ENCODE measurements at places on chromosomes 1 and 21. TPM values are rescaled to one million over a fixed set of nuclear protein-coding genes. Genes with fewer than 3 reads are reported as not detected.

DNA sequence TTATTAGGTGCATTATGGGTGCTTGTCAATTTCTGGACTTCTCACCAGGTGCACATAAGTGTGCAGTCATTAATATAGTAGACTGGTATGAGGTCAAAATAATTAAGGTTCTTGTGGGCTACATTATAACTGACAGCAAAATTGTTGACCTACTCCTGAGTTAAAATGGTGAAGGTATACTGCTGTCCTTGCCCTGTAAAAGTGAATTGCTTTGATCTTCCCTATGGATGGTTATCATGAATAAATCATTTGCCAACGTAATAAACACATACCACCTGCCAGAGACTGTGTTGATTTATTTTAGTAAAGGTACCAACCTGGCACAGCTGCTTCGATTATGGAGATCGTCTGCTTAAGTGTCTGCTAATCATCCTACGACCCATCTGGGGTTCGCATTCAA is 201.6 kb upstream of the KCNK2 start:
- H3K27me3 ChIP-seq, result no peaks in the 10 kb centered on the region
- no peaks in the 10 kb centered on the region for H3K36me3 ChIP-seq
- no peak for DNase-seq
- H3K4me3 ChIP-seq, result no peak overlapping the region
- H3K4me1 ChIP-seq, result no peaks in the 10 kb centered on the region

The KDM5B gene
- total RNA-seq, result 27.6 TPM

The DISP3 gene
- total RNA-seq, result not detected

The S100A3 gene
- 0.31 TPM for total RNA-seq

GRCh38 chr1:65264197-65264929 is 45.0 kb upstream of the DNAJC6 start:
- no peak overlapping the region for H3K27ac ChIP-seq
- no peaks in the 10 kb centered on the region for H3K4me1 ChIP-seq
- no peak for DNase-seq
- no peak overlapping the region for H3K4me3 ChIP-seq
- no peaks in the 10 kb centered on the region for H3K36me3 ChIP-seq
- 0 out of 2 replicates have a peak, but pooled peaks cover 10% of the 10 kb centered on the region for H3K27me3 ChIP-seq

Data from SJSA1 (cell line).